Activated T-cell treated with anti-CD3 and anti-CD28 coated beads, Interleukin-2, amount 50 U/mL, for 48 hours (primary cell): ENCODE measurements at places on chromosomes 2 and 18.

DNA sequence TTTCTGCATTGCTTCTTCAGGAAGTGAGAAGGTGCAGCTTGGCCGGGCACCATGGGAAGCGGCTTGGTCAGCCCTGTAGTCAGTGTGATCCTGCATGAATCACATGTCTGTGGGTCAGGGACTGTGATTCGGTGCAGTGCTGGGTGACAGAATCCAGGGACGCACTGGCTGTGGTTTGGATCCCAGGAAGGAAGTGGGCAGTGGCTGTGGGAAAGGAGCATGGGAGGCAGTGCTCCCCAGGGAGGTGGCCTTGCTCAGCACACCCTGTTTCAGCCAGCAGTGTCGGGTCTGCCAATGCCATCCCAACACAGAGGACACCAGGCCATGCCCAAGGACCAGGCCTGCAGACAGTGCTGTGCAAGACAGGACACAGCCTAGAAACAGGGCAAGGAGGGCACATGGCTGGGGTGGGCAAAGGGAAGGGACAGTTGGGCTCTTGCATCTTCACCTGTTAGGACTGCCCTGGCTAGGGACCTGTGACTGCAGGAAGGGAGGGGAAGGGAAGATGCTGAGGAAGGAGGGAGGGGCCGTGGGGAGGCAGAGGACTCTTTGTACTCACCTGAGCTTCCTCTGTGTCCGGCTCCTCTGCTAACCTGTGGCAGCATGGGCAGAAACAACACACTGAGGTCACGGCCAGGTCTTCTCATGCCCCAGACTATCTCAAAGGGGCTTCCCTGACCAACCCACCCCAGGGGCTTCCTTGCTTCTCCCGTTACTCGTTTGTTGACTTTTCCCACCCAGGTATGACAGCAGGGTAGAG, 37.2 kb upstream of the DNMT3A start:
- peak; percentile 21 for DNase-seq

GRCh38 chr2:170878066-170878465, 51.0 kb upstream of the GORASP2 start:
- DNase-seq, result no peak

GRCh38 chr2:43701111-43701510, 24.9 kb upstream of the C1GALT1C1L start:
- no peak for DNase-seq

GRCh38 chr2:159095813-159096212, 127.4 kb downstream of the TANC1 start:
- DNase-seq, result no peak

DNA sequence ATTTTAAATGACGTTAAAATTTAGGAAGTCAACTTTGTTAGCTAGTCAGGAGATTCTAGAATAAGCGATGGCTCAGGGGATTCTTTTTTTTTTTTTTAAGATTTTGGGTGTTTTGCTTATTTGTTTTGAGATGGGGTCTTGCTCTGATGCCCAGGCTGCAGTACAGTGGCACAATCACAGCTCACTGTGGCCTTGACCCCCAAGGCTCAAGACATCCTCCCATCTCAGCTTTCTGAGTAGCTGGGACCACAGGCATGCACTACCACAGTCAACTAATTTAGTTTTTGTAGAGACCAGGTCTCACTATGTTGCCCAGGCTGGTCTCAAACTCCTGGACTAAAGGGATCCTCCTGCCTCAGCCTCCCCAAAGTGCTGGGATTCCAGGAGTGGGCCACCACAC, 16.9 kb downstream of the ATL2 start:
- no peak for DNase-seq
